ENCODE measurements at places on chromosomes 5 and 9.

GRCh38 chr5:128378196-128378595 lies 159.8 kb downstream of the FBN2 start:
- no peak for DNase-seq

DNA sequence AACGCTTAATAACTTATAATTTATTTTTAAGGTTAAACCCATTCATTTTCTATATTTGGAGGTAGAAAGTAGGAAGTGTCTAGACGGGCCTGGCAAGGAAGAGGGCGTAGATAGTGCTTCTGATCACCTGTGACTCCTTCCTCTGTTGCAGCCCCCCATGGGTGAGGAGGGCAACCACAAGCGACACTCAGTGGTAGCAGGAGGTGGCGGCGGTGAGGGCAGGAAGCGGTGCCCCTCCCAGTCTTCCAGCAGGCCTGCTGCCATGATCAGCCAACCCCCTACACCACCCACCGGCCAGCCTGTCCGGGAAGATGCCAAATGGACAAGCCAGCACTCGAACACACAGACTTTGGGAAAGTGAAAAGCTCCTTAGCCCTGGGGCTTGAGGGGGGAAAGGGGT lies 36.7 kb downstream of the FAXDC2 start:
- no peak for DNase-seq

DNA sequence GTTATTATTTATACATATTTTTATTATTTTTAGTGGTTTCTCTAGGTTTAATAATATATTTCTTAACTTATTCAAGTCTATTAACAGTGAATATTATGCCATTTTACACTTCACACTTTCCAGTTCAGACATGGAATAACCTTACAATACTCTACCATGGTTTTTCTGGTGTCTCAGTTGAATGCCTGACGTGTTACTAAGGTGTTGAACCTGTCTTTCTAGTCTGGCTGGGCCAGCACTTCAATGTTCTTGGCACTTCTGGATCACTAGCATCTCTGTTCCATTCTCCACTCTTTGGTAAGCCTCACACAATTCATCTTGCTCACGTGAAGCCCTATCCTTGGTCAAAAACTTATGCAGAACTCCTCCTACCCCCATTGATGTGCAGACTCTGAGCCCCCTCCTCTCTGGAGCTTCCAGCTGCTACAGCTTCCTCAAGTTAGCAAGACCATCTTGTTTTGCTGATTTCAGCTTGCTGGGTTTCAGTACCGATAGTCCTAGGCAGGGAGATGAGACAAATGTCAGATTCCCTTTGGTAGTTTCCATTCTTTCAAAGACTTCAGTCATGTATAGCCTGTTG lies 243.1 kb downstream of the FBXO4 start:
- no peak for DNase-seq

DNA sequence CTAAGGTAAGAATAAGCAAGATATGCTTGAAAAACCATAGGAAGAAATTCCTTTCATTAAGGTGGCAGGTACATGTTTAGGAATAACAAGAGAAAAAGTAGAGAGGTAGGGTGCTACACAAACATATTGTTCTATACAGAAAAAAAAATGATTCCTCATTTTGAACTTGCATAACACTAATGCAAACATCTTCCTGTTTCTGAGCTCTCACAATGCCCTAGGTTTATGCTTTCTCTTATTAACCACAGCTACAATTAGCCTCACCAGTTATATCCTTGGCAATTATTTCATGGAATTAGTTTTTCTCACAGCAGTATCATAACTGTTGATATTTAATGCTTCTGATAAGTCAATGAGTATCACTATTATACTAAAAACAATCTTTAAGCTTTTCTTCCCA lies 20.7 kb downstream of the CEMIP2 start:
- DNase-seq: no peak

- DNase-seq: no peak
These were observed 283.8 kb upstream of the DMRT1 start for GRCh38 chr9:557601-558201.

GRCh38 chr5:32143617-32144377 lies 30.3 kb downstream of the GOLPH3 start:
- DNase-seq: no peak

DNA sequence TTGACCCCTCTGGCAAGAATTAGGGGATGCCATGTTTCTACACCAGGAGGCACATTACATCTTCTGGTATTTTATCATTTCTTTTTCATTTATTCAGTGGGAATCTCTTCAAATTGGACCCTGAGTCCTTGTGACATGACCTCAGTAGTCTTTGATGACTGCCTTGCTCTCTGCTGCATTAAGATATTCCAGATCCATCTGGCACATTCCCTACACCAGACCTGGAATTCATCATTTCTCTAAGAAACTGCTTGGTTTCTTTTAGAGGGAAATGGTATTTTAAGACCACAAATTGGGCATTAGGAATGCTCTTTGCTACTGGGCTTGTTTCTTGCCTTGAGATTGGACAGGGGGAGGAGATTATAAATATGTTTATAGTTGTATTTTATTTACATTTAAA lies 61.0 kb downstream of the GALNT10 start:
- no peak for DNase-seq

GRCh38 chr5:151686674-151687407 lies at the start of gene SPARC:
Gene SPARC (minus strand): TSS chr5:151686915. CDS start chr5:151676188, 10,727 bp downstream.
- DNase-seq: peak; percentile 84

- DNase-seq: peak; percentile 77
These were observed 655.2 kb upstream of the RIOK2 start for GRCh38 chr5:97838214-97838613.

GRCh38 chr5:177455036-177455660 lies 8.5 kb downstream of the PRR7 start:
- peak; percentile 47 for DNase-seq

- no peak for DNase-seq
These were observed 428 bp downstream of the C5orf52 start for GRCh38 chr5:157671592-157672330.

DNA sequence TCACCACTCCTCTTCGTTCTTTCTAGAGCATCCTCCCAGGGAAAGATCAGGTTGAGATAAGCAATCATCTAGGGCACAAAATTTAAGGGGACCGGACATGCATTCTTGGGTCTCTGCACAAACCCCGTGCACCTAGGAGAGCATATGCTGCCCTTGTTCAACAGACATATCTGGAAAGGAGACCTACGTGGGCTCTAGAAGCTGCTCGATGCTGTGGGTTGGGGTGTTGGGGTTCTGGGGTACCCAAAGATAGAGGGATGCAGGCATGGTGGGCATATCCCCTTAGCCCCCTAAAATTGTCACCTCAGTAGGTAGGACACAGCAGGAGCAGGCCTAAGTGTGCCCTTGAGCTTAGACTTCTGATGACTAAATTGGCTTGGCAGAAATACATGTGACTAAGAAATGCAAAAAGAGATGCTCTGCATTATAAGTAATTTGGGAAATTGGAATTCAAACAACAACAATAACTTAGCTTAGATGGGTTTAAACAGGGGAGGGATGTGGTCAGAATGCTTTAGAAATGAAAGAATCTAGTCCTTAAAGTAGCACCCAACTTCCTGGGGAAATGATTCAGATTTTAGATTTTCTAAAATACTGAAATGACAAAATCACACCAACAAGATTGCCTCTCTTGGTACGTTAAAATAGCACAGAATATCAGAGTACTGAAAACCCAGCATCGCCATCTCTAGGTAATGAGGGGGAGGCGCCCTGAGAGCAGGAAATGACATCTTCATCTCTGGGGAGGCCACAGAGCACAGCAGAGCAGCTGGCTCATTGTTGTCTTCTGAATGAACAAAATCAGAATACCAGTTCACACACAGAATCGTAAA lies 172.3 kb downstream of the GNA14 start:
- peak; percentile 78 for DNase-seq

DNA sequence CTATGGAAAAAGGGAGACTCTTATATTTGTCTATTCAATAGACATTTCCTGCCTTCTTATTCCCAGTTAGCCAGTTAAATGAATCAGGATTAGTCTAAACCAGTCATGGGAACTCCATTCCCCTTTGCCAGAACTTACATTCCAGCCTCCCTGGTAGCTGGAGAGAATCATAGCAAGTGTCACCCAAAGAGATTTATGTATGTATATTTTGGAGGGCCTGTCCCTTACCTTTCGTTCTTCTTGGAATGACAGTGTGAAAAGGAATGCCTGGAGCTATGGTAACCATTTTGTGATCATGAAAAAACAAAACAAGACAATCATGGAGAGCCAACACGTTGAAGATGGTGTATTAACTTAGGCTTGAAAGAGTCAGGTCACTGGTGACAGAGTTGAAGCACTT lies 627.7 kb downstream of the CCDC171 start:
- DNase-seq: peak; percentile 27

GRCh38 chr5:10227379-10227778 lies 22.3 kb downstream of the ATPSCKMT start:
- no peak for DNase-seq

- DNase-seq: no peak
These were observed 9.5 kb upstream of the GLDC start for GRCh38 chr9:6655036-6655435.

DNA sequence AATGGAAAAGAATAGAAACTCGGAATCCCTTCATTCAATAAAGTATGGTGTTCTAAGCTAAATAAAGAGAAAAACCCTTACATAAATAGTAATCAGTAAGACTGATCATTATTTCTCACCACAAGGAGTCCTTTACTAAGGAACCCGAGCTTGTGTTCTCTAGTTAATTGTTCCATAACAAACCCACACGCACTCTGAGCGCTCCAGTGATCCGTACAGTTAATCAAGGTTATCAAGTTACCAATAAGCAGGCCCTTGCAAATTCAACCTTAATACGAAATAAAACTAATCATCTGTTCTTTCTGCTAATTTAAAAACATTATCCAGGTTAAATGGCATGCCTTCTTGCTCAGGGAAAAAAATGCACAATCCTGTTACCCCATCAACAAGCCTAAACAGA lies 224.4 kb downstream of the FRMD3 start:
- no peak for DNase-seq

DNA sequence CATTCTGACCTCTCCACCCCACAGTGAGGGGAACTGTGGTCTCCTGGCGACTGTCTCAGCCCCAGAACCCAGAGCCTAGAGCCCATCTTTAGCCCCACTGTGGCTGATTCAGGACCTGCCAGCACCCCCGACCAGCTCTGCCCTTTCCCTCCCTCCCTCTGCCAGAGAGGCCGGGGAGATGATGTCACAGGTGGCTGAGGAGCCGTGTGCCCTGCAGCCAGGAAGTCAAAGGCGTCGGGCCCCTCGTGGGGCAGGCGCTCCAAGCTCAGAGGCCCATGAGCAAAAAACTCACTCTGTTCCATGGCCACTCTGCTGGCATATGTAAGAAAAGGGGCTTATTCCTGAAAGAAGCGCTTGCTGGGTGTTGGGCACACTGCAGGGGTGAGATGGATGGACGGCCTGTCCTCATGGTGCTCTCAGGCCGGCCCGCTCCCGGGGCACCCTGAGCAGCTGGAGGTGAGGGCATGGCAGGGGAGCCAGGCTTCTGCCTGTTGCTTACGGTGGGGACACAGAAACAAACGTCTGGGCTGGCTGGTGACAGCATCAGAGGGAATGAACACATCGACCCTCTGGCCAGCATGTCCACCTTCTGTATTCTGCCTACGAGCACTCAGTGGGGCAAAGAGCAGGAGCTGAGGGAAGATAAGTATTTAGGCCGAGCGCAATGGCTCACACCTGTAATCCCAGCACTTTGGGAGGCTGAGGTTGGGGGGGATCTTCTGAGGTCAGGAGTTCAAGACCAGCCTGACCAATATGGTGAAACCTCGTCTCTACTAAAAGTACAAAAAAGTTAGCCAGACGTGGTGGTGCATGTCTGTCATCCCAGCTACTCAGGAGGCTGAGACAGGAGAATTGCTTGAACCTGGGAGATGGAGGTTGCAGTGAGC lies 41.1 kb downstream of the LAMC3 start:
- no peak for DNase-seq

GRCh38 chr5:127705120-127705892 lies 2.1 kb downstream of the CCDC192 start:
- DNase-seq: peak; percentile 46

- DNase-seq: no peak
These were observed 1.3 kb upstream of the ZBTB34 start for GRCh38 chr9:126859111-126859510.

- DNase-seq: no peak
These were observed 532.4 kb upstream of the ITGA1 start for GRCh38 chr5:52255308-52255707.

DNA sequence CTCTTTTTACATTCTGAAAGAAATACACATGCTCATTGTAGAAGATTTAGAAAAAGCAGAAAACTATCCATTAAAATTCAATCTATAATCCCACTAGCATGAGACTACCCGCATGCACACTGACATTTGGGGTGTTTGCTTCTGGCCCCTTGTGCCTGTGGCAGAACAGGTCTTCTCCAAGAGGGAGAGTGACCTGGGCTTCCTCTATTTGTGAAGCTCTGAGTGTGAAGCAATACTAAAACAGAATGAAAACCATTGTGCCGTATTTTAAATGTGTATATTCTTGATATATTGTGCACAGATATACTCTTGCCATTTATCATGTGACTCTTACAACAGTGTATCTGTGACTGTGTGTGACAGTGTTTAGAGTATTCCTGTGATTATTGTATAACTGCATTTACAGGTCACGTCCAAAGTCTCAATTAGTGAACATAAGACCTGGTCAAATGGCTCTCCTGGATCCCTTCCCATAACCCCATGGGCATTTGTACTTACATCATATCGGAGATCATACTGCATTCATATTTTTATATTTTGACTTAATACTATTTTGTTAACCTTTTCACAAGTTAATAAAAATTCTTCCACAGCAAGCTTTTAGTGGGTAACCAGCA lies 14.7 kb upstream of the CPEB4 start:
- no peak for DNase-seq

GRCh38 chr9:32426278-32426939 lies 42.0 kb downstream of the ACO1 start:
- DNase-seq: no peak

DNA sequence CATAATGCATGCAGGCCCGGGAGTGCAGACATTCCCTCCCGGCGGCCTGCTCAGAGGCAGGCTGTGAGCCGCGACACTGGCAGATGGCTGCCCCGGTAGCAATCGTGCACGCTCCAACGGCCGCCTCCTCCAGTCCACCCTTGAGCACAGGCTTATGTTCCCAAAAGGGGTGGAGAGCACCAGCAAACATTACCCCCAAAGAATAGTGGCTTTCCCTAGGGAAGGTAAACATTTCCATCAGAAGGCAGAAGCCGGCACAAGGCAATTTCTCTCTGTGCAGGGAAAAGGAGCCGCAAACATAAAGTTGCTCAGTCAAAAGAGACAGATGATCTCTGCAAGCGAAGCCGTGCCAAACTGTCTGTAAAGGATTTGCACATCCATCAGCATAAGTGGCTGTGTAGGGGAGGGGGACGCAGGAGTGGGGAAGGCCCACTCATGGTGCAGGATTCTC lies 92.5 kb downstream of the SIL1 start:
- no peak for DNase-seq

- no peak for DNase-seq
These were observed 1.0 kb upstream of the RABL6 start for GRCh38 chr9:136806631-136807201.
